ENCODE measurements at places on chromosomes 7 and 10.

DNA sequence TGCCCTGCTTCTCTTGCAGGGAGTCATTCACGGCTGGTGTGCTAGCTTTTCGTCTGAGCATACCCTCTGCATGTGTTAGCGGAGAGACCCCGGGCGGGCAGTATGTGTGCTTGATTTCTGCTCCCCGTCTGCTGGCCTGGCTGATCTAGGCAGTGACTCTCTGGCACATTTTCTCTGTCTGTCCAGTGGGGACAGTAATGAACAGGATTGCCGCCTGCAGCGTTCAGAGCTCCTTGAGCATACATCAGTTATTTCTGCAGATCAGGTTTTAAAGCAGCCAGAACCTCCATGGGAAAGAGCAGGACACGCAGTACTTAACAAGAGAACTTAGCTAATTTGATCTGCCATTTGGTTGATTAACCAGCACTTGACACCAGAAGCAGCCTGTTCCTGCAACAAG, 242.5 kb downstream of the CELF2 start:
- DNase-seq = no peak

- no peak for DNase-seq
Observed at GRCh38 chr7:83468251-83468739, 180.6 kb downstream of the SEMA3E start.

DNA sequence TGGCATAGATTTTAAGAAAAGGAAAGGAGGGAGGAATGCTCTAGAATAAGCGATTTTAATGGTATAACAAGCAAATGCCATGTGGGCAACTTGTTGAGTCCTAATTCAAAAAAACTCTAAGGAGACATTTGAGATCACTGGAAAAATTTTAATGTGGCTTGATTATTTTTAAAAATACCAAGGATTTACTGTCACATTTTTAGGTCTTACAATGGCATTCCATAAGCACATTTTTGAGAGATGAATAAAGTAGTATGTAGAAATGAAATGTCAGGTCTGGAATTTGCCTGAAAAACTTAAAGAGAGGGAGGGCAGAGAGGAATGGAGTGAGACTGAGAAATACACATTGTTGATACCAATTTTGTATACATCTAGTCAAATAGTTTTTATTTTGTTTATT, 20.3 kb downstream of the NCAPG2 start:
- DNase-seq = no peak

DNA sequence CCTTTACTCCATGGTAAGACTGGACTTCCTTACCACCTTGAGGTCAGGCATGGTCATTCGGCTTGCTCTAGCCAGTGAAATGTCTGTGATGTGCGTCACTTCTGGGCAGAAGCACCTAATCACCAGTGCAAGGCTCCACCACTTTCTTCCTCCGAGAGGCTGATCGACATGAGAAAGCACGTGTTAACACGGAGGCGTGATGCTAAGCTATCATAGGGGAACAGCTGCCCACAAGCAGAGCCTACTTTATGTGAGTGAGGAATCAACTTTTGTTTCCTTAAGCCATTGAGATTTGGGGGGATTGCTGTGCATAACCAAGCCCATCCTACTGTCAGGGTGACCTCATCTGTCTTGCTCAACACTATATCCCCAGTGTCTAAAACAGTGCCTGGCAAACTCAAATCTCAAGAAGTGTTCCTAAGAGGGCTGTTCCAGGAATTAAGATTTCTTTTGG, 23.1 kb upstream of the SAR1A start:
- no peak for DNase-seq

GRCh38 chr10:60606343-60607080, 171.8 kb upstream of the CDK1 start:
- DNase-seq = no peak

- no peak for DNase-seq
Observed at GRCh38 chr7:74173491-74173865, 678 bp upstream of the EIF4H start.

DNA sequence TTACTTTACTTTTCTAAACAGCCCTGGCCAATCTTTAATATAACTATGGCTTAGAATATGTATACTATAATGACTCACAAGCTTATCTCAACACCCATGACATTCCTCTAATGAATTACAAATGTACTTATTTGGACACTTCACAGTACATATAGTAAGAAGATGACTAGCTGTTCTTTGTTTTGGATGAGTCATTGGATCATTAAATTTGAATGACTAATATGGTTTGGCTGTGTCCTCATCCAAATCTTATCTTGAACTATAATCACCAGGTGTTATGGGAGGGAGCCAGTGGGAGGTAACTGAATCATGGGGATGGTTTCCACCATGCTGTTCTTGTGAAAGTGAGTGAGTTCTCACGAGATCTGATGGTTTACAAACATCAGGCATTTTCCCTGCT, 807.5 kb upstream of the SORCS1 start:
- no peak for DNase-seq

- no peak for DNase-seq
Observed at GRCh38 chr7:108069646-108070045, 60.5 kb downstream of the LAMB4 start.

- no peak for DNase-seq
Observed at GRCh38 chr7:159105832-159106811, 38.5 kb downstream of the VIPR2 start.

DNA sequence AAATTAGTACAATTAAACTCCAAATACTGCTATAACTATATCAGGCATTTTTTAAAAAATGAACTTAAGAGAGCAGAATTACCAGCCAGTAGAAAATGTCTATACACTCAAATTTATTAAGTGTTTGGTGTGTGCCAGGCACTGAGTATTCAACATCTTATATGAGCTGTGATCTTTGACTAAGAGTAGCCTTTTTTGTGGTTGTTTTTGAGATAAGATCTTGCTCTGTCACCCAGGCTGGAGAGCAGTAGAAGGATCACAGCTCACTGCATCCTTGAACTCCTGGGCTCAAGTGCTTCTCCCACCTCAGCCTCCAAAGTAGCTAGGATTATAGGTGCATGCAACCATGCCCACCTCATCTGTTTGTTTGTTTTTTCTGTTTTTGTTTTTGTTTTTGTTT, 102.5 kb upstream of the CELF2 start:
- no peak for DNase-seq

GRCh38 chr7:128742206-128742605, 3.0 kb downstream of the CALU start:
- no peak for DNase-seq

- DNase-seq = no peak
Observed at GRCh38 chr7:17848516-17848915, 91.8 kb downstream of the SNX13 start.

GRCh38 chr7:32515890-32516550, 20.7 kb downstream of the AVL9 start:
- no peak for DNase-seq

DNA sequence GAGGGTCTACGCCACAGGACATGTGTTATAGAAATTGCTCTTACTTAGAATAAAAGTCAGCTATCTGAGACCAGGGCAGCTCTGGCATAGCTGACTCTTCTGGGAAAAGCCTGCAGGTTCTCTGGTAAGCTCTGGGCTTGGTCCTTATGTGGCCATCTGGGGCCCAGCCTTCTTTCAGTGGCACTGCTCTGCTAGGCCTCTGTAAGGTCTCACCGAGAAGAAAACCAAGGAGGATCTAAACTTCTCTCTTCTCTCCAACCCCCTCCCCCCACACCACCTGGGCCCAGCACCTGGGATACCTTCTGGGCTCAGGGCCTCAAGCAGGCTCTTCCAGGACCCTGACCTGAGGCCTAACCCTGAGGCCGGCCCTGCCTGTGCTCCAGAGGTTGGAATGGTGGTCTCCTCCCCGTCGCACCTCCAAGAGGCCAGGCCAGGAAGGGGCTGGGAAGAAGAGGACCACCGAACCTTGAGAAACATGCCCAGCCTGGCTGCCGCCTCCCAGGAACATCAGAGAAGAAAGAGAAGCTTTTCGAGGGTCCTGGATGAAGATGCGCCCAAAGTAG, 323.6 kb downstream of the GFRA1 start:
- DNase-seq = no peak

- no peak for DNase-seq
Observed at GRCh38 chr7:11452476-11452875, 379.5 kb downstream of the THSD7A start.

DNA sequence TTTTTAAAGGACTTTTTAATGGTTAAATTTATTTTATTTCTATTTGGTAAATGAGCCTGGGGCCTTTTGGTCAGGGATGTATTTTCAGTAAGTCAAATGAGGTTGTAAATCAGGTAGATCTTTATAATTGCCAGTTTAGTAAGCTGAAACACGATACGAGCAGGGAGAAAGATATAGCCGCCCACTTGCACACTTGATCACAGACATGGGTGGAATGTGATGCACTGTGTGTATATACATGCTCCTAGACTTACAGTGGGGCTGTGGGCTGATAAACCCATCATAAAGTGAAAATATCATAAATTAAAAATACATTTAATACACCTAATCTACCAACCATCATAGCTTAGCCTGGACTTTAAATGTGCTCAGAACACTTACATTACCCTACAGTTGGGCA, 119.4 kb upstream of the SAMD8 start:
- DNase-seq = no peak

DNA sequence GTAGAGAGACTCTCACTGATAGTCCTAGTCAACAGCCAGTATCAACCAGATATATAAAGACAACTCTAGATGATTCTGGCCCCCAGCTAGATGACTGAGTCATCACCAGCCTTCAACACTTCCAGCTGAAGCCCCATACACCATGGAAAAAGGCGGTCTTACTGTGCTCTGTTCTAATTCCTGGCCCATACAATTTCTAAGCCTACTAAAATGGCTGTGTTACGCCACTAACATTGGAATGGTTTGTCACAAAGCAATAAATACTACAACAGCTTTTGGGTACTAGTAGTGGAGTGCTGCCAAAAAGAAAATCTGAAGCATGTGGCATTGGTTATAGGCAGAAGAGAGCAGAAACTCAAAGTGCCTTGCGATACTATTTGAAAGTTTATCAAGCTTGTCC, 13.0 kb upstream of the TES start:
- DNase-seq = no peak

DNA sequence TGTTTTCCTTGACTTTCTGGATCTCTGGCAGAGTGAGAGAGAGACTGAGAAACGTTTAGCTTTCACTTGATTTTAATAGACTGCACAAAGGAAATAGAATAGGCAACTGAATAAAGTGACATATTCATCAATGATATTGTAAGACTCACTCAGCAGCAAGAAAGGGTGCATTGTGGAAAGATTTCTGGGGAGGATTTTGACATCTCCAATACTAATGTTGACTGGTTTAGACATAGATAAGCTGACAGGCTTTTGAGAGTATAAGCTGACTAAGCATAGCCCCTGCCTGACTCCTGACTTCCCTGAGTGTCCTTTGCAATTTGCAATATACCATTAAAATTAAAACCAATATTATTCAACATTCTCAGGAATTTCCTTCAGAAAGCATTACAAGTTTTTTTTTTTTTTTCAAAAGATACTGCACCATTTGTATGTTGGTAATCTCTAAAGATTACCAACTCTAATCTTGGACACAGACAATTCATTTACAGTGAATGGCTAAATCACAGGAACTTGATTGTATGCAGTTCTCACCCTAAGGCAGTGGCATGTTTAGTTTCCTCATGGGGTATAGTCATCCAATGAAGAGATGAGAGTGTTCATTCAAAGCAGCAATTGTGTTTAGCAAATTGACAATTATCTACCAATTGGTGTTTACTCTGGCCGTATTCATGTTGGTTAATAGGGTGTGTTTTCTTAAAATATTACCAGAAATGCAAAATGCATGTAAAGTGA, 325.6 kb downstream of the SORCS3 start:
- DNase-seq = no peak

GRCh38 chr7:158815800-158816128, 13.5 kb downstream of the ESYT2 start:
- no peak for DNase-seq

- DNase-seq = no peak
Observed at GRCh38 chr7:36301914-36302771, 87.5 kb upstream of the ANLN start.

- no peak for DNase-seq
Observed at GRCh38 chr7:3730276-3730675, 429.2 kb downstream of the SDK1 start.

GRCh38 chr10:115956225-115957011, 316.6 kb downstream of the GFRA1 start:
- DNase-seq = no peak

DNA sequence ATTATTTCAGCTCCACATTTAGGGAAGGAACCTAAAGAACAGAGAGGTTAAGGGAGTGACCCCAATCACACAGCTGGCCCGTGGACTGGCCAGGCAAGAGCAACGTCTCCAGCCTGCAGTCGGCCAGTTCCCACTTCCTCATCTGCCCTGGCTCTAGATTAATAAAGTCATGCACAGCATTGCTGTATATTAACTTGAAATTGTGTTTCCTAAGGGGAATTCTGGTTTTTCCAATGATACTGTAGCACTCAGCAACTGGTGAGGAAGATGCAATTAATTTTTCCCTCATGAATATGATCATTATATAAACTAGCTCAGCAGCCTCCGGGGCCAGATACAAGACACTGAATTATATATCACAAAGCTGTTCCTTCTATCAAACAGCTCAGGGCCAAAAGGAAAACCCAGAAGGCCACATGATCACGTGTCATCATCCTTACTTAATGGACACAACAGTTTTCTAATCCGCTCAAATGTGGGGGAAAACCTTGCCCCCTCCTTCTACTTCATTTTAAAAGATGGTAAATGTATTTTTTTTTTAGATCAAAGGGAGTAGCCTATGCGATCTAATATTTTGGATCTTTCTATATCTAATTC, 295.3 kb upstream of the PRKCQ start:
- no peak for DNase-seq

GRCh38 chr10:123472606-123473005, 193.5 kb upstream of the GPR26 start:
- no peak for DNase-seq

DNA sequence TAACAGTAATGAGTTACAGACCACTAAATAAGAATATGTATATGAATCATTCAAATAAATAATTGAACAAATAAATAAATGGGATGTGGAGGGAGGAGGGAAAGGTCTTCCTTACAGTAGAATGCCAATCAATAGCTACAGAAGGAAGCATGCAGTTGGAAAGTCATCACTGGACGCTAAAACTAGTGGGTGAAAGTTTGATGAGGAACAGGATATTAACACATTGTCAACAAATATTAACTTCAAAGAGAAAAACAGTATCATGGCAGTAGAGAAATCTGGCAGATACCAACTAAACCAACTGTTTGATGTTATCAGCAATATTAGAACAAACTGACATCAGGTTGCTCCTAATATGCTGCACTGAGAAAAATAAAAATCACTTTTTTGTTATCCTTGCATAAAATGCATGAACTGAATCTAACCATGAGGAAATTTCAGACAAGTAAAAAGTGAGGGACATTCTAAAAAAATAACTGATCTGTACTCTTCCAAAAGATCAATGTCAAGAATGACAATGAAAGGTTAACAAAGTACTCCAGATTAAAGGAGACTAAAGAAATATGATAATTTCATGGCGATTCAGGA, 94.1 kb downstream of the ZFAND4 start:
- no peak for DNase-seq

- DNase-seq = no peak
Observed at GRCh38 chr10:118042827-118043242, 3.9 kb downstream of the RAB11FIP2 start.
